ENCODE measurements at places on chromosomes 1 and 21.

DNA sequence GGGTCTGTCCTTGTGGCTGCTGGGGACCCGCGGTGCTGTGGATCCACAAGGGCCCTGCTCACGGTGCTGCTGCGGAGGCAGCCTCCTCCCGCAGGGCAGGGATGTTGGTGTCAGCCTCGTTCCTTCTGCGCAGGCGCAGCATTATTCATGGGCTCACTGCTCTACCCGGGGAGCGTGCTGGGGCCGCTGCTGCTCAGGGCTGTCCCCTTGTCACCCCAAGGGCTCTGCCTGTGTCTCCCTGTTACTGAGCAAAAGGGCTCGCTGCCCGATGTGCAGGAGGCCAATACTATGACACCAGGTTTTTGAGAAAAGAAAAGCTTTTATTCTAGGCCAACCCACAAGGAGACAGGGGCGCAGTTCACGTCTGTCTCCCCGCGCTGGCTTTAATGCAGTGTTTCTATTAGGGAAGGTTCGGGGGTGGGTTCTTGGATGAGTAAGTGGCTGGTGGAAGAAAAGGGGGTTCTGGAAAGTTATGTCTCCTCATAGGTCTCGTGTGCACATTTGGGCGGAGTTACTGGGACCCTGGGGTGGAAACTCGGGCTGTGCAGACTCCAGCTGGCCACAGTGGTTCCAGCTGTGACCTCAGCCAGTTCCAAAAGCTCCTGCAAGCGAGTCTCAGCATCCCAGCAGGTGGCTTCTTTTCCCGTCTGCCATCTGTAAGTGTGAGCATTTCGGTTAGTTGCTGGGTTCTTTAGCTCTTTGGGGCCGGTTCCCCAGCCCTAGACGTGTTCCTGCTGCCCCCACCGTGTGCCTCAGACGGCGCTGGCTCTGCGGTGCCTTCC, 40.8 kb upstream of the LRRC3 start:
- DNase-seq, result no peak

DNA sequence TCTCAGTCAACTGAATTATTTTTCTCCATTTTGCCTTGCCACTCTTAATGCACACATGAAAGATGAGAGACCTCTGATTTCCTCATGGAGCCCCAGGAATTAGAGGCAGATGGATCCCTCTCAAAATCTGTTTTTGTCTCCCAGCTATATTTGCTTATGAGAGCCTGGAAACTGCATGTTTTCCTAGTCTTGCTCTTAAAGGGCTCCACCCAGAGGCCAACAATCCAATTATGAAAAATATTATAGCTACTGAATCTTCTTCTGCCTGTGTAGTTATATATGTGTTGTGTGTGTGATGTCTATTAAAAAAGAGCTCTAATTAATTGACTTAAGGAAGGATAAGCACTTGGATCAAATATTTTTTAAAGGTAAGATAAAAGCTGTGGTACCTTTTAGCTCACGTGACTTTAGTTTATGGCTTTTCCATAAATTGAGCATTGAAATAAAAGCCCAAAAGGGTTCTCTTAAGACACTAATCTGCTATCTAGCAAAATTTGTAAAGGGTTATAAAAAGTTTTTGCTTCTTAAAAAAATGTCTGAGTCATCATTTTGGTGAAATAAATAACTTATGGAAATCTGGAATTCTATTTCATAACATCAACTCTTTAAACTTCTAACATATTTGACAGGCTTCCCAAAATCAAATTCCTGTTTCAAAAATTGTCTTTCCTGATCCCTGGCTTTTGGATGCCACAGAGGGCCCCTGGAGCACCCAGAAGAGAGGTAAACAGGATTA, 31.2 kb upstream of the TSPEAR start:
- DNase-seq, result no peak

GRCh38 chr1:200666309-200666708, 3.4 kb downstream of the DDX59 start:
- no peak for DNase-seq

- no peak for DNase-seq
Measured at GRCh38 chr1:113898241-113898814, 6.3 kb downstream of the AP4B1 start.

DNA sequence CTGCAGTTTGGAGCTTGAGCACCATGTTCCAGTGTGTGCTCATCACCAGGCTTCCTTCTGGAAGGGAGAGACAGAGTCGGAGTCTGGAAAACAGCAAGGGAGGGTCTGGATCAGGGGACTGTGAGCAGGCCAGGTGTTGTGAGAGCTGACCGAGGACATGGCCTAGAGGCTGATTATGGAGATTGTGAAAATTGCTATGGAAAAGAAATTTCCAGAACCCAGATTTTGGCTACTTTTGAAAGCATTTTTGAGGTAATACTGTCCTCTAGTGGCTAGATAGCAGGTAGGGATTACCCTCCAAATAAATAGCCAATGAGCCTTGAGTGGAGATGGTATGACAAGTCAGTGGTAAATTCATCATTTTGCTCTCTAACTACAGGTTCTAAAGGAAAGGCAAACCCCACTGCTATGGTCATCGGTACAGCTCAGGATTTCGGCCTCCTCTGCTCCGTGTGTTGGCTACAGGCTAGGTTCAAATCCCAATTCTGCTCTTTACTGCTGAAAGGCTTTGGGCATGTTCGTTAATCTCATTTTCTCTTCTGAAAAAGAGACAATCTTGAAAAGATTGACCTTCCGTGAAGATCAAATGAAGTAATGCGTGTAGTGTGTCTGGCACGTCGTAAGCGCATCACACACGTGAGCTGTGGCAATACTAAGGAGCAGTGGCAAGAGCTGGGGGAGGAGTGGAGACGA, 1.0 kb upstream of the HAO2 start:
- DNase-seq, result no peak

GRCh38 chr1:204409123-204409522, 2.5 kb downstream of the PPP1R15B start:
- no peak for DNase-seq

DNA sequence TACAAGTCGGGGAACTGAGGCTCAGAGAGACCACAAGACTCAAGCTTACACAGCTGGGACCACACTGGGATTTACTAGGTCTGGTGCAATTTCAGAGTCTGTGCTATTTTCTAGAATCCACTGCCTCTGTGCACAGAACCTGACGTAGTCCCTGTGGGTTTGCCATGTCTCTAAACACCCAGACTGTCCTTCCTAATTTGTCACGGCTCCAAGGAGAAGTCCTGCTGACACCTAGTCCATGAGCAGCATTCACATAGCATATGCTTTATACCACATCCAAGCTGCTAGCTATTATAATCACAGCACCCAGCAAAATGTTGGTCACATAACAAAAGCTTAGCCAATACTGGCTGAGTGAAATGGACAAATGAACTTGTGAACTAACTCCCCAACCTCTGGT, 79.0 kb upstream of the HMGB4 start:
- DNase-seq, result no peak

DNA sequence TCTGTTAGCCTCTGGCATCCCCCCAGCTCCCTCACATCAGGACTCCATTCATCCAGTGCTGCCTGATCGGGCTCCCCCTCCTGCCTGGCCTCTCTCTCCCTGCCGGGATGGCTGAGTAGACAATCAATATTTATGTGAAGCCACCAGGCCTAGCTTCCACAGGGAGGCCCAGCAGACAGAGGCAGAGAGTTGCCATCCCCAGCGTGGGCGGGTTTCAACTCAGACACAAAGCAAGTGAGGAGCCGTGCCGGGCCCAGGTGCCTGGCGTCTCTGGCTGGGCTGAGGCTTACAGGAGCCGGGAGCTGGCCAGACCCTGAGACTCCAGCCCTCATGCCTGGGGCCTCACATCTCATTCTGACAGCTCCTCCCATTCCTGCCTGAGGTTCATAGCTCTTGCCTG, 34.5 kb upstream of the ATP2B4 start:
- DNase-seq, result no peak

- DNase-seq, result no peak
Measured at GRCh38 chr1:172903581-172904220, 147.0 kb downstream of the TNFSF18 start.
